Ascending aorta (tissue), 2 donors: ENCODE measurements at places on chromosomes 12 and 14. TPM values are rescaled to one million over a fixed set of nuclear protein-coding genes. Genes with fewer than 3 reads are reported as not detected.

The MDM1 gene
- 9.5 TPM for total RNA-seq

The TAS2R42 gene
- not detected for total RNA-seq

The NTS gene
- total RNA-seq, result not detected

DNA sequence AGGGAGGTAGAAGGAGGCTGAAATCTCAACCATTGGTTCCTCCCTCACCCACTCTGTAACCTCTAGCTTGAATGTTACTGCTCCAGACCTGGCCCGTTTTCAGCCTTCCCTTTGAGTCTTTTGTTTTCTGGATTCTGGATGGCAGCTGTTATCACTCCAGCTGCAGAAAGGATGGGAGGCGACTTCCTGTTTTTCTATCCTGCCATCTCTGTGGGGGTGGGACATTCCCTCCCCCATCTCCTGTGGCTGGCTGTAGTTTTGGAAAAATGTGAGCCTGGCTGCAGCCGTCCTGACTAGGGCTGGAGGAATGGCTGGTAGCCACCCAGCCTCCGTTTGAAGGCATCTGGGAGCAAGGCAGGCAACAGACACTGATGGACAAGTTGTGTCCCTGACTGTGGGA, 2.9 kb upstream of the PPFIBP1 start:
- no peaks in the 10 kb centered on the region for H3K27me3 ChIP-seq
- peak overlapping the region; percentile 15 for H3K4me3 ChIP-seq
- H3K4me1 ChIP-seq, result peaks cover 3% of the 10 kb centered on the region

The KCNMB4 gene
- 3.4 TPM for total RNA-seq

DNA sequence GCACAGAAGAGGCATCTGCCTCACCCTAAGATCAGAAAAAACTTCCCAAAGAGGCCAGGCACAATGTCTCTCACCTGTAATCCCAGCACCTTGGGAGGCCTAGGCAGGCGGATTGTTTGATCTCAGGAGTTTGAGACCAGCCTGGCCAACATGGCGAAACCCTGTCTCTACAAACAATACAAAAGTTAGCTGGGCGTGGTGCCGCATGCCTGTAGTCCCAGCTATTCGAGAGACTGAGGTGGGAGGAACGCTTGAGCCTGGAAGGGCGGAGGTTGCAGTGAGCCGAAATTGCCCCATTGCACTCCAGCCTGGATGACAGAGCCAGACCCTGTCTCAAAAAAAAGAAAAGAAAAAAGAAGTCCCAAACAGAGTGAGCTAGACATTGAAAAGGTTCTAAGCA, 4.5 kb downstream of the ZBTB1 start:
- no peaks in the 10 kb centered on the region for H3K36me3 ChIP-seq
- H3K27me3 ChIP-seq, result no peaks in the 10 kb centered on the region
- H3K4me3 ChIP-seq, result no peak overlapping the region
- no peak overlapping the region for H3K27ac ChIP-seq
- DNase-seq, result no peak
